ENCODE measurements at places on chromosomes 1 and 21. TPM values are rescaled to one million over a fixed set of nuclear protein-coding genes. Genes with fewer than 3 reads are reported as not detected.
A peak's percentile ranks its signal among the peaks of the same experiment; 100 is the strongest.

DNA sequence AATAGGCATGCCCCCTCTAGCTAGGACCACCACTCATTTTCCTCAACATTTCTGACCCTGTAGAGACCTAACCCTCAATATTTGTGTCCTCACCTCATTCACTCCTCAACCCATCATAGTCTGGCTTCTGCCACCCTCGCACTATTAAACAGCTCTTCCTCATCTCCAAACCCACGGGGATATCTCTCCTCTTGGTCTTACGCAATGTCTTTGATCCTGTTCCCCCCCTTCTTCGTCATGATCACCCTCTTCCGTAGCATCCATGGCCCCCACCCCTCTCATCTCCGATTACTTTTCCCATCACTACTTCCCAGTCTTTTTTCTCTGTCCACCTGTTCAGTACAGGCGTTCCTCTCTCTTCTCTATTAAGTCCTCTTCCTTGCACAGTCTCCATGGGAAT, 51.7 kb upstream of the SPOCD1 start:
- H3K27me3 ChIP-seq = no peaks in the 10 kb centered on the region
- no peak for DNase-seq
- no peaks in the 10 kb centered on the region for H3K36me3 ChIP-seq
- no peak overlapping the region for H3K27ac ChIP-seq

The SPRR2G gene
- not detected for total RNA-seq

The SPRR4 gene
- total RNA-seq = not detected

The TNFRSF1B gene
- total RNA-seq = 211 TPM

GRCh38 chr1:43451157-43451591, 2.6 kb downstream of the HYI start:
- H3K4me3 ChIP-seq = no peak overlapping the region
- no peak for DNase-seq
- H3K4me1 ChIP-seq = peaks cover 19% of the 10 kb centered on the region
- H3K36me3 ChIP-seq = peaks cover 20% of the 10 kb centered on the region
- H3K27ac ChIP-seq = no peak overlapping the region

DNA sequence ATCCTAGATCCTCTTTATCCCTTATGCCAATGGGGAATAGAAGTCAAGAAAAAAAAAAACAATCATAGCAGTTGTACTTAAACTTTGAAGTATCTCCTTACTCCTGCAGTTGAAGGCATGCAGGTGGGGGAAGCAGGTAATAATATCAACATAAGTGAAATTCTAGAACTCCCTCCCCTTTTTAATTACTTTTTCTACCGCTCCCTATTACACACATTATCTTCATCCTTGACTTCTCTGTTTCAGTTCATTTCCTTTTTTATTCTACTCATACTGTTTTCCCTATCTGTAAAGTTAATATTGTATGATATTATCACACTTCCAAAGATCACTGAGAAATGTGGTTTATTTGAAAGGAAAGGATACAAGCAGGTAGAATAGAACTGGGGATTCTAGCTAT, 962.0 kb downstream of the PLA2G4A start:
- H3K4me3 ChIP-seq = no peak overlapping the region
- H3K27me3 ChIP-seq = no peaks in the 10 kb centered on the region
- no peak overlapping the region for H3K27ac ChIP-seq
- no peak for DNase-seq
- H3K36me3 ChIP-seq = no peaks in the 10 kb centered on the region

GRCh38 chr1:89199525-89200031, 836 bp upstream of the GBP4 start:
- DNase-seq = no peak
- H3K27ac ChIP-seq = peak overlapping the region; percentile 90
- H3K4me3 ChIP-seq = peak overlapping the region; percentile 88
- peaks cover 25% of the 10 kb centered on the region for H3K36me3 ChIP-seq
- H3K27me3 ChIP-seq = no peaks in the 10 kb centered on the region
